Kidney epithelial cell (primary cell): ENCODE measurements at places on chromosomes 7 and 10. TPM values are rescaled to one million over a fixed set of nuclear protein-coding genes. Genes with fewer than 3 reads are reported as not detected.

C10orf105 gene
- total RNA-seq = not detected in 2 replicates

INA gene
- total RNA-seq = 8.1 and 9.2 TPM in 2 replicates

SLC16A12 gene
- 0.75 and 0.96 TPM in 2 replicates for total RNA-seq

AIFM2 gene
- total RNA-seq = 12.4 and 12.7 TPM in 2 replicates

SLC13A1 gene
- not detected in 2 replicates for total RNA-seq

BTBD16 gene
- 2.0 TPM in 1 of 2 replicates, not detected in the other for total RNA-seq

DYDC1 gene
- not detected in 2 replicates for total RNA-seq

TEX47 gene
- not detected in 2 replicates for total RNA-seq

PRSS2 gene
- total RNA-seq = not detected in 2 replicates

SPDYE3 gene
- total RNA-seq = not detected in 2 replicates

KRIT1 gene
- total RNA-seq = 15.5 and 52.9 TPM in 2 replicates

CRYGN gene
- 0.84 and 2.1 TPM in 2 replicates for total RNA-seq

USP6NL gene
- 20.3 and 21.2 TPM in 2 replicates for total RNA-seq

TLL2 gene
- total RNA-seq = 2.2 and 2.8 TPM in 2 replicates

TFR2 gene
- total RNA-seq = 0.34 and 0.71 TPM in 2 replicates

ZNRF2 gene
- total RNA-seq = 11.0 and 11.2 TPM in 2 replicates

FUOM gene
- 47.0 and 58.8 TPM in 2 replicates for total RNA-seq

DNA sequence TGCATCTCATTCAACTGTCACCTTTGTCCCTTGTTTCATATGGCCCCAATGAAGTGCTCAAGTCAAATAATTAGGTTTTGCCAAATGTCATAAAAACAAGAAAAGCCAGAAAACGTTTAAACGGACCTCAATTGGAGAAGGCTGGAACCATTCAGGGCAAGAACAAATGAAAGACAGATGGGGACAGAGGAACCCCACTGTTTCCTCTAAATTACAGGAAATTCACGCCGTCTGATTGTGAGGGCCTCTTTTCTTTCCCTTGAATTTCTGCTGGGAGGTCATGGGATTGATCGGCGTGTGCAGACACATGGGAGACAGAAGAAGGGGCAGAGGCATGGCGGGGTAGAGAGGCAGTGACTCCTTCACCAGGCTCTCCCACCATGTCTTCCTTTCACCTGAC lies 656.4 kb downstream of the KCNMA1 start:
- no peak for DNase-seq

DNA sequence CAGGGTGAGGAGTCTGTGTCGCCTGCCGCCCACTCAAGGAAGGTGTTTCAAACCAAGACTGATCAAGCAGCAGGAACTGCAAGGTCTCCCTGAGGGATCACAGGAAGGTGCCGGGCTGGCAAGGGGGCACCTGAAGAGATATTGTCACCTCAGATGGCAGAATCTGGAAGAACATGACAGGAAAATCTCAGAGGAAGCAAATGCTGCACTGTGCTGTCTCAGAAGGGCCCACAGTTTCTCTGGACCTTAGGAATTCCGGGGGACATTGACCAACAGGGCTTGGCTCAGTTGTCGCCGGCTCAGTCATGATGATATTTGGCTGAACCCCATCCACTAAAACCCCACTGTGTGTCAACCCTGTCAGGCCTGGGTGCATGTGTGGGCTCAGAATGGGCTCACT lies 31.9 kb upstream of the GPR26 start:
- DNase-seq = no peak

- DNase-seq = no peak
Measured at GRCh38 chr10:4024027-4024426, 239.0 kb upstream of the KLF6 start.

DNA sequence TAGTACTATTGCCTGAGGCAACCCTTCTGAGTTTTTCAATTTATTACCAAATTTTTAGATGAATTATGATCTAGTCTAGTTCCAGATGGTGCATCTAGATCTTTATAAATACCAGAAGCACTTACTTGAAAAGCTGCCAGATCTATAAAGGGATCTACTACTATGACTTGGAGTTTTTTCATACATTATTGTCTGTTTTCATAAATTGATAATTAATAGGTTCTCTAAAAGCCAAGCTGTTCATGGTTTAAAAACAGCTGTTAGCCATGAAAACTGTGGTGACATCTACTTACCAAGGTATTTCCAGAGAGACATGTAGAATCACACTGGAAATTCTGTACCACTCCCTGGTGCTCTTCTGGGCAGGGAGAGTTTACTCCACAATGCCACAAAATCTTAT lies 786.5 kb upstream of the C7orf33 start:
- DNase-seq = no peak

GRCh38 chr10:80187465-80188409 lies 17.6 kb downstream of the ANXA11 start:
- no peak for DNase-seq

DNA sequence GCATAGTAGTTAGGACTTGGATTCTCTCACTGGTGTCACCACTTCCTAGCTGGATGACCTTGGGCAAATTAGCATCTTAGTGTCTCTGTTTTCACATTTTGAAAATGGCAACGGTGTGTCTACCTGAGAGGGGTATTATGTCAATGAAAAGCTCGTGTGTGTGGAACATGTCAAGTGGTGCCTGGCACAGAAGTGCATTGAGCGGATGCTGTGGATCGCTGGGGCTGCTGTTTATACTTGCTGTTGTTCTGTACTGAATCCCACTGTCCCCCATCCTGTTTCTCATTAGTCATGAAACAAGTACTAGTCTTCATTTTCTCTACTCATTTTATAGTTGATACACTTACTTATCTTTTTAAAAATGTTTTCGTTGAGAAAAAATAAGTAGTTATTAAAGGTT lies 26.1 kb downstream of the RBM33 start:
- DNase-seq = no peak

GRCh38 chr7:2093843-2094220 lies 138.9 kb downstream of the MAD1L1 start:
- no peak for DNase-seq

DNA sequence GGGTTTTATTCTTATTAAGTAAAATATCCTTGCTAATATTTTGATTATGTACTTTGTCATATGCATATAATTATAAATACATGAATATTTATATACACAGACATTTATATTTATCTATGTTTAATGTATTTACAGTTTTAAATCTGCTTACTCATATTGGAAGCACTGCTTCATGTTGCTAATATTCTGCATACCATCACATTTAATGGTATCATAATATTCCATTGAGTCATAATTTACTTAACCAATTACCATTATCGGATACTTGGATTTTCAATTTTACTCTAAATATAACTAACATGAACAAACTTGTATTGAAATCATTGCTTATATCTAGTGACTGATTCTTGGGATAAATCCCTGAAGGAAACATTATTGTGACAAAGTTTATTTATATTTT lies 155.2 kb downstream of the MBL2 start:
- no peak for DNase-seq

GRCh38 chr10:113735913-113736312 lies 15.6 kb upstream of the PLEKHS1 start:
- peak; percentile 21 for DNase-seq

DNA sequence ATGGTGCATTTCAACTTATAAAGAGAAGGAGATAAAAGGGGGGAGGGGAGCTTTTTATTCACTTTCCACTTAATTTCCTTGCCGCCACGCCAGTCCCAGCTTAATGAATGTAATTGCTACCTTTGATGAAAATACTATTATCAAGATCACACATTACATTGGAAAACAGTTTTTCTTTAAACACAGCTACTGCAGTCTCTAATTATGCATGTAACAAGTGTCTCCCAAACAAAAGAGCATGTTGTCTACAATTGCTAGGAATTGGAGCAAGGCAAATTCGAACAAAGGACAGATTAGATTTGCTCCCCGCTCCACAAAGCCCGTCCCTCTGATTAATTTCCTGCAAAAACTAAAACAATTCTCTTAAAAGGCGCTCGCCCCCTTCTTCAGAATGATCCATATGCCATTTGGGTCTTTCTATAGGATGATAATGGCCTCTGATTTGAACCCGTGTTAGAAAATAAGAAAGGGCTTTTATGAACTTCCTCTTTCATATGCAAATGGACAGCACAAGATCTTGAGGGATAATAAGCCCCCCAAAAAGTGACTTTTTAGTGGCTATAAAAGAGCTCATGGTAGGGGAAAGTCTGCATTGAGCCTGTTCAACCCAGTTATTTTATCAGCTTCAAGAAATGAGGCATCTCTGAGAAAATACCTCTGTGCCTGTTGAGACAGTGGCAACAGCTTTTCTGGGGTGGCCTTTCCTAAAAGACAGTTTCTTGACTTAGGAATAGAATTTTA lies 60.6 kb downstream of the ACADSB start:
- DNase-seq = no peak

DNA sequence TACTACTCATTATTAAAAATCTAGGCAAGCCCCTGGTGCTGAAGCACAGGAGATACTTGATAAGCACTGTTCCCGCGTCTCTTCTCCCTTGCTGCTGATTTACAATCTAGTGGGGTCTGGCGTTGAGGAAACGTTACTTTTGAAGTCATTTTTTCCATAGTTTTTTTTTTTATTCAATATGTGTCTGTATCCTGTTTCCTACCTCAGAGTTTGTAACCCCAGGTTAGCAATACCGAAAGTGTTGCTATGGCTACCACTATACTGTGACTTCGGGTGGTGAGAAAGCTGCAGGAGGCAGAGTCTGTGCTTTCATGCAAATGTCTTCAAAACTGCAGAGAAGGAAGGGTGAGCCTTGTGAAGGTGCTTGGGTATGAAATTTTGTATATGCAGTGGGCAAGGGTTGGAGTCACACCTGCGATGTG lies 458.8 kb upstream of the GHITM start:
- DNase-seq = no peak

- no peak for DNase-seq
Measured at GRCh38 chr10:62577666-62578291, 203.6 kb downstream of the ZNF365 start.

- no peak for DNase-seq
Measured at GRCh38 chr7:71547426-71547825, 415.5 kb downstream of the GALNT17 start.

GRCh38 chr7:37371755-37372154 lies 76.9 kb downstream of the ELMO1 start:
- no peak for DNase-seq

DNA sequence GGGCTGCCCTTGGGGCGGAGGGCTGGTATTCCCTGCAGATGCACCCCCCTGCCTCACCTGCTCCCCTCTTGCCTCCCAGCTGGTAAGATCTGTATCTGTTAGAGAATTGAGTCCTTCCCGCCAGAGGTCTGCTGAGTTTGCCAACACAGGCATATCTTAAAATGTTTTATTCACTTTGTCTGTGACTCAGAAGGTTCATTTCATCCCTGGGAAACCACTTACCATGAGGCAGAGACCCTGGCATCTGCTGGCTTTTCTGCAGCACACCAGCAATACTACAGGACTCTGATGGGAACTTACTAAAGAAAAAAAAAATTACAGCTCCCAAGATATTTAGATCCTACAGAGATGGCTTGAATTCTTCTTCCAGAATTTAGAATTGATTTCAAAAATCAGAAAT lies 131.3 kb downstream of the PLPP4 start:
- DNase-seq = no peak

- no peak for DNase-seq
Measured at GRCh38 chr7:30436046-30436445, 42.5 kb downstream of the NOD1 start.

- no peak for DNase-seq
Measured at GRCh38 chr10:95861386-95861785, 46.4 kb upstream of the CC2D2B start.

- DNase-seq = no peak
Measured at GRCh38 chr7:108158776-108159175, 28.6 kb upstream of the LAMB4 start.

- DNase-seq = no peak
Measured at GRCh38 chr10:107083388-107084009, 81.0 kb downstream of the SORCS1 start.

DNA sequence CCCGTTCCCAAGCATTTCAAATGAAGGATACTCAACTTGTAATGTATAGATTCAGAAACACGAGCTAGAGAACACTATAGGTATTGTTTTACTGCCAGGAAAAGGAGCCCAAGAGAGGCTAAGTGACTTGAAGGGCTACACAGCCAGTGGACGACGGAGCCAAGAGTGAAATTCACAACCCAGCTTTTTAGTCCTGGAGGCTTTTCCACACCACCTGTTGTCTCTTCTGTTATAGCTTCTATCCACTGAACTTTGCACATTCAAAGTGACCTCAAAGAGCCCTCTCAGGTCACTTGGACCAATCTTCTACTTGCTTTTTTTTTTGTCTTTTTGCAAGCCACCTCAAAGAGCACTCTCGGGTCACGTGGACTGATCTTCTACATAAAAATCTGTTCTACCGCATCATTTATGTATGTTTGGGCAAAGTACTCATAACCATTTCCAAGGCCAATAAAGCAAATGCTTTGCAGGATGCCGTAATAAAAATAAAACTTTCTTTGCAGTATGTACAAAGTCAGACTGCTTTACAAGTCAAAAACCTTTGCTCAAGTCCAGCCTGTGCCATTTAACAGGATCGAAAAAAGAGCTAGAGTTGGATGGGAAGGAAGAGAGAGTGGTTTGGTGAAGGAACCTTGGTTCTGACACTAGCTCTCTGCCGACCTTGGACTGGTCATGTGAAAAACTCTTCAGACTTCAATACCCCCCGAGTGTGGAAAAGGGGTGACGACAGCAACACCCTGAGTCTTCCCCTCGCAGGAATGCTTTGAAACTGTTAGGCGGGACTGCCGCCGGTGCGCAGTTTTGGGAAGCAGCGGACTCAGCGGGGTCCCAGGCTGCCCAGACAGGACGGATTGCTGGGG lies 821 bp downstream of the SLC35B4 start:
- no peak for DNase-seq

DNA sequence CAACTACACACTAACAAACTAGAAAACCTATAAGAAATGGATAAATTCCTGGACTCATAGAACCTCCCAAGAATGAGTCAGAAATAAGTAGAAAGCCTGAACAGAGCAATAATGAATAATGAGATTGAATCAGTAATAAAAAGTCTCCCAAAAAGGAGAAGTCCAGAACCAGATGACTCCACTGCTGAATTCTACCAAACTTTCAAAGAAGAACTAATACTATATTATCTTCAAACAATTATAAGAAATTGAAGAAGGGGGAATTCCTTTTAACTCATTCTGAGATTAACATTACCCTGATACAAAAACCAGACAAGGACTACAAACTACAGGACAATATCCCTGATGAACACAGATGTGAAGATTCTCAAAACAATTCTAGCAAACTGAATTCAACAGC lies 47.8 kb upstream of the CDK6 start:
- DNase-seq = no peak

DNA sequence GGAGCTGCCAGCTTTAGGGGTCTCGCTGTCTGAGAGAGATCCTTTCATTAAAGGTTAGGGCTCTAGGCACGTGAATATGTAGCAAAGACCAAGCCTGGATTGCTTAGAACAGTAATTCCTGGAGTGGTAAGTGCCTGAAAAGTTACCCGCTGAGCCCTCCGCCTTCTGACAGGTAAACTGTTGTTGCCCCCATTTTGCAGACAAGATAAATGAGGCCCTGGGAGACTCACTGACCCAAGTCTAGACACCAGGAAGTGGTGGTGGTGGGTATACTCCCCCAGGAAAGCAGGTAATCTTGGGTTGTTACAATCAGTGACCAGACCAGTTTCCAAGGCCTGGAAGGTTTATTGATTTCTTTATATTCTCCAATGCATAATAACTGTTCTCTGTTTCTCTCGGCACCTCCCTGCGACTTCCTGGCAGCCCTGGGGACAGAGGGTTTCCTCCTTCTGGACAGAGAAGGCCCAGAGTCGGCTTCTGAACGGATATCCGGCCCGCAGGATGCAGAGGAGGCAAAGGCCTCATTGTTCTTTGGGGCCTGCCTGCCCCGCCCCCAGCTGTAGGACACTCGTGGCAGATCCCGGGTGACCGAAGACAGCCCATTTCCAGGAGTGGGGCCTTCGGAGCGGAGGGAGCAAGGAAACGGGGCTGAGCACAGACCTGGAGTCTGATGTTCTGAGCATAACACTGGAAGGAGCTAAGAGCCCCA lies 1.3 kb upstream of the GRK5 start:
- DNase-seq = no peak

- no peak for DNase-seq
Measured at GRCh38 chr10:115774721-115775120, 498.3 kb downstream of the GFRA1 start.
